ENCODE measurements at places on chromosomes 13 and 19. TPM values are rescaled to one million over a fixed set of nuclear protein-coding genes. Genes with fewer than 3 reads are reported as not detected.

DNA sequence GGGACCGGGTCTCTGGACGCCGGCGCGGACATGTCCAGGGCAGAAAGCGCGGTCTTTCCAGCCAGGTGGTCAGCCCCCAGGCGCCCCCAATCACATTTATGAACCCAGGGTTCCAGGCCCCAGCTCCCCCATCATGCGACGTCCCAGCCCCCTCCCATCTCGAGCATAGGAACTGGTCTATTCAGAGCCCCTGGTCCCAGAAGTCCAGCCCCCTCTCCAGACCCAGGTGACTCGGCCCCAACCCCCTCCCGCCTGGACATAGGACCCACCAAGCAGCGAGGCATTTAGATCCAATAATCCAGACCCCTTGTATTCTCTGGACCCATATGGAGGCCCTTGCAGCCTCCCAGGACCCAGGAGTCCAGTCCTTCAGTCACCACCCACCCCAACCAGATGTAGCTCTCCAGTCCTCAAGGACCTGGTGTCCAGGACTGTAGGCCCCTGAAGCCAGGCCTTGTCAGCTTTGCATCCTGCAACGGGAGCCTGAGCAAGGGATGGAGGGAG, 501 bp downstream of the APLP1 start:
- H3K4me3 ChIP-seq, result peak overlapping the region; percentile 56
- H3K27me3 ChIP-seq, result peaks cover 34% of the 10 kb centered on the region
- no peaks in the 10 kb centered on the region for H3K36me3 ChIP-seq
- DNase-seq, result no peak
- H3K4me1 ChIP-seq, result peaks cover 18% of the 10 kb centered on the region

DNA sequence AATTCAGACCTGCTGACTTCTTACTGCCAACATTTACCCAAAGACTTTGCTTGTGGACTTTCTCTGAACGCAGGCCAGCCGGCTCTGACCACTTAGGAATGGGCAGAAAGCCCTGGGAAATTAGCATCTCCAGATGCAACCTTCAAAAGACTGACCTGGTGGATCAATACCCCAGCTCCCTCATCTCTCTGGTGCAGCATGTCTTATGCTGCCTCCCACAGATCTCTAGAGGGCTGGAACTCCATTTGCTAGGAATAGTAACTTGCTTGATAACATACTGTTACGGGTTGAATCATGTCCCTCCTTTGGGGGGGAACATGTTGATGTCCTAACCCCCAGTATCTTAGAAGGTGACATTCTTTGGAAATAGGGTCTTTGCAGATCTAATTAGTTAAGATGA, 12.9 kb upstream of the SLC25A41 start:
- H3K27me3 ChIP-seq, result no peaks in the 10 kb centered on the region
- H3K4me3 ChIP-seq, result no peak overlapping the region
- no peak overlapping the region for H3K27ac ChIP-seq
- H3K4me1 ChIP-seq, result no peaks in the 10 kb centered on the region
- no peak for DNase-seq

DNA sequence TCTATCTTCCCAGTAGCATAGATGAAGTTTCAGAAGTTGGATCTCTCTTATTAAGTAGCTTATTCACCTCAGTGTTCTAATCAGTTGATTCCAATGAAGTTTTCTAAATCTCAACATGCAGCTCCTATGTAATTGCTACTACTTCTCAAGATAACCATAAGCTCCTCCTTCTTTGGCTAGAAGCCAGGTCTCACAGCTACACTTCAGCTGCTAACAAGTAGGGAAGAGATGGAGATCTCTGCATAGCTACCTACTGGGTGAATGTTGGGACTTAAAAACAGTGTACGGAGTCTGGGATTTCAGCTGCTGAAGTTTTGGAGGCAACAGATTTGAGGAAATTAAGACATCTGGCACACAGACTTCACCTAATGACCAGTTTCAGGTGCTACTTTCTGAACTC, 661.0 kb downstream of the SLITRK1 start:
- no peaks in the 10 kb centered on the region for H3K4me1 ChIP-seq
- H3K4me3 ChIP-seq, result no peak overlapping the region
- no peaks in the 10 kb centered on the region for H3K36me3 ChIP-seq
- H3K27ac ChIP-seq, result no peak overlapping the region
- no peak for DNase-seq
- H3K27me3 ChIP-seq, result no peaks in the 10 kb centered on the region

- H3K27ac ChIP-seq, result no peak overlapping the region
- peak overlapping the region; percentile 79 for H3K4me3 ChIP-seq
- H3K27me3 ChIP-seq, result no peaks in the 10 kb centered on the region
Measured at GRCh38 chr19:40089462-40089861, 1.3 kb downstream of the ZNF780A start.

- no peak overlapping the region for H3K4me3 ChIP-seq
- no peaks in the 10 kb centered on the region for H3K4me1 ChIP-seq
- no peaks in the 10 kb centered on the region for H3K27me3 ChIP-seq
- no peaks in the 10 kb centered on the region for H3K36me3 ChIP-seq
- H3K27ac ChIP-seq, result no peak overlapping the region
- DNase-seq, result no peak
Measured at GRCh38 chr13:55999709-56000108, 1141.0 kb upstream of the PRR20A start.

TBXA2R gene
- 4.9 TPM for total RNA-seq

FFAR2 gene
- 4.7 TPM for total RNA-seq

CCDC70 gene
- not detected for total RNA-seq

TPTE2 gene
- total RNA-seq, result not detected

SELENOV gene
- total RNA-seq, result not detected

Data from lower lobe of right lung (tissue), 2 donors.